ENCODE measurements at places on chromosomes 6 and 20.

GRCh38 chr6:121608270-121608669 is 172.8 kb downstream of the GJA1 start:
- no peak for DNase-seq

DNA sequence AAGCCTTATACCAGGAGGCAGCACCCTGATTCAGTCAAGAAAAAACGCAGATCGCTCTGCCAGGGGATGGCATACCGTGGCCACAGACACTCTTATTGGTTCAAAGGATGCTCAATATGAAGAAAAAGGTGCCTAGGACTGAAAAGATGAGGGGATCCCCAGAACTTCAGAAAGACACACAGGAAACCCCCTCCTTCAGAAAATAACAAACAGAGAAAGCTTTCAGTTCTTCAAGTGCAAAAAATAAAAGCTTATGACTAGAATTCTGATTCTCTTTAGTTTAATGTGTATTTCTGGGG is 17.7 kb upstream of the MYB start:
- no peak for DNase-seq

- no peak for DNase-seq
Observed at GRCh38 chr6:6230286-6230685, 90.2 kb downstream of the F13A1 start.

DNA sequence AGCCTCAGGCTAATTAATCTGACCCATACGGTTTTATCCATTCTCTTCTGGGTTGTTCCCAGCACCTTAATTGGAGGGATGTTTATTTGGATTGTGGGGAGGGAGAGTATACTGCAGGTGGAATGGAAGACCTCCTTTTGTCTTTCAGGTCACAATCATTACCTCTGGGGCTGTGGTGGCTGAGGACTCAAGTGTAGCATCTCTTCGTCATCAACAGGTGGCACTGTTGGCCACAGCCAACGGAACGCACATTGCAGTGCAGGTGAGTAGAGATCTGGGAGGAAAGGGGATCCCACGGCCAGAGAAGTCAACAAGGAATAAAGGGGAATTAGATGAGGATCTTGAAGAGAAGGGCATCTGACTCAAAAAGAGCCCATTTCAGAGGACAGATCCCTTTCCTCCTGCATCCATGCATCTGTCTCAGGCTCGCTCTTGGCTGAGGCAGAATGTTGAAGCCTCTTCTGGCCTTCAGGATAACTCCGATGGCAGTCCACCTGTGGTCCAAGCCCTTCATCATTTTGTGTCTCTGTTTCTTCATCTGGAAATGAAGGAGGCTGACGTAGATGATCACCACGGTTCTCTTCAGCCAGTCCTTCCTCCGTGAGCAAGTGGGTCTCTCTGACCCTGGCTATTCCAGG is 3.2 kb upstream of the DEF6 start:
- no peak for DNase-seq

GRCh38 chr6:2047855-2048254 is 197.6 kb downstream of the GMDS start:
- no peak for DNase-seq

- DNase-seq, result no peak
Observed at GRCh38 chr20:41443691-41444090, 77.1 kb upstream of the EMILIN3 start.

GRCh38 chr6:44431118-44431725 is 43.7 kb downstream of the CDC5L start:
- DNase-seq, result no peak

- no peak for DNase-seq
Observed at GRCh38 chr6:37785663-37786270, 33.8 kb upstream of the ZFAND3 start.

GRCh38 chr6:75128878-75129570 is 76.8 kb downstream of the COL12A1 start:
- no peak for DNase-seq

- no peak for DNase-seq
Observed at GRCh38 chr6:27452496-27452897, 20.4 kb downstream of the ZNF184 start.

- DNase-seq, result peak; percentile 68
Observed at GRCh38 chr6:27495386-27496135, 22.7 kb upstream of the ZNF184 start.

GRCh38 chr6:142872376-142872775 is 72.6 kb downstream of the HIVEP2 start:
- no peak for DNase-seq

DNA sequence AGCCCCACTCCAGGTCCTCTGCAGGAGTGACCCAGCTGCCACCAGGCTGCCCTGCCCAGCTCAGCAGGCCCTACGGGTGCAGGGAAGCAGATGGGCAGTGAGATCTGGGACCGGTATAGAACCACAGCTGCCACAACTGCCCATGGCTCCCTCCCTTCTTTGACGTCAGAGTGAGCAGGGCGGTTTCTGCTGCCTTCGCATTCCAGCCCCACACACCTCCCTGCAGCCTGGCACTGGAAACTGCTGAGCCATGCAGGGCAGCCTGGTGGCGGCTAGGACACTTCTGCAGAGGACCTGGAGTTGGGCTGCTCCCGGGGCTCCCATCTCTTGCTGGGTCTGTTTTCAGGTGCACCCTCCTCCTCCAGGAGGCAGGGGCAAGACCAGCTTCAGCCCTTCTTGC is 101.6 kb upstream of the CD93 start:
- peak; percentile 70 for DNase-seq

DNA sequence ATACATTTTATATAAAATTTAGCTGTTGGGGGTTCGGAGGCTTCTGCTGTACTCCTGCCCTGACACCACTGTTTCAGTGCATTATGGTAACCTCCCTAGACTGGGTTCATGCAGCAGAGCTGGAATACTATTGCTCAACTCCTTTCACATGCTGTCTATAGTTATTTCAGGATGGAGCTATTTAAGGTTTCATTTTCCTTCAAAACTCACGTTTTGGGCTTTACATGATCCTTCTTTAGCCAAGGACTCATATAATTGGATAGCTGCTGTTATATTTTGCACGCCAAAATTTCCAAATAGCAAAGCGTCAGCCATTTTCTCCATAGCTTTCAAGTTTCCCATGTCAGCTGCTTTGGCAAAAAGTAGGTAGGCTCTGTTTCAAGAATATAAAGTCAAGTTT is 76.8 kb downstream of the SEL1L2 start:
- DNase-seq, result no peak

DNA sequence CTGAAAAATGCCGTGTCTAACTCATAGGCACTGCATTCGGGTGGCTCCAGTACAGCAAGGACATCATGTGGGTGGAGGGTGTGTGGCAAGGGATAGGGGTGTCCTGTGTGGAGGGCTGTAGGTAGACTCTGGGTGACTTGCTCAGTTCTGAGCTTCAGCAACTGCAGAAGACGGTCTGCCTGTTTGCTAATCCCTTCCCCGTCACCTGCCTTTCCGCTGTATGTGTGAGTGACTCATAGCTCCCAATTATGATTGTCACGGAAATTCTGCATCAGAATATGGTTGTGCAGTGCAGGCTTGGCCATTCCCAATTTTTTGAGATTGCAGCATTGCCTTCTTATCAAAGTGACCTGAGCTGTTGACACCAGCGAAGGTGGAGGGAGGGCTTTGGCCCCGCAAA is 174.3 kb downstream of the CDH4 start:
- DNase-seq, result no peak

DNA sequence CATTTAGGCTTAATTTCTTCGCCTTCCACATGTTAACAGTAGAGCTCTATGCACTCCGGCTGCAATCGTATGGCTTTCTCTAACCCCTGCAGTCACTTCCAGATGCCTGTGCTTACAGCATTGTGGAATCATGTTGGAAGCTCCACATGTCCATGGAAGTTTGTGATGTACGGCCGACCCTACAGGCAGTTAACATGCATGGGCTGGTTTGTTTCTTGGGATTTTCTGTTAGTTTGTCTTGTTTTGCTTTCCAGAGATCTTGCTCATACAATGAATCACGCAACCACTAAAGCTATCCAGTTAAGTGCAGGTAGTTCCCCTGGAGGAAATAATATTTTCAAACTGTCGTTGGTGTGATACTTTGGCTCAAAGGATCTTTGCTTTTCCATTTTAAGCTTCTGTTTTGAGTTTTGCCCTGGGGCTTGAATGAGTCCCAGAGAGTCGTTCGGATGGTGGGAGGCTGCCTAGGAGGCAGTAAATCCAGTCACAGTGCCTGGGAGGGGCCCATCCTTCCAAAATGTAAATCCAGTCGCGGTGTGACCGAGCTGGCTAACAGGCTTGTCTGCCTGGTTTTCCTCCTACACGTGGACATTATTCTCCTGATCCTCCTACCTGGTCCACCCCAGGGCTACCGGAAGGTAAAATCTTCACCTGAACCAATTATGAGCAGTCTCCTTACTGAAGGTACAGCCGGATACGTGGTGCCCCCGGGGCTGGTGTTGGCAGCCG is 225.9 kb downstream of the SMOC2 start:
- DNase-seq, result no peak

GRCh38 chr6:46220352-46221221 is 49.8 kb upstream of the ENPP5 start:
- DNase-seq, result no peak

- peak; percentile 76 for DNase-seq
Observed at GRCh38 chr6:158708239-158708638, 58.4 kb downstream of the SYTL3 start.
